ENCODE measurements at places on chromosomes 12 and 14.

DNA sequence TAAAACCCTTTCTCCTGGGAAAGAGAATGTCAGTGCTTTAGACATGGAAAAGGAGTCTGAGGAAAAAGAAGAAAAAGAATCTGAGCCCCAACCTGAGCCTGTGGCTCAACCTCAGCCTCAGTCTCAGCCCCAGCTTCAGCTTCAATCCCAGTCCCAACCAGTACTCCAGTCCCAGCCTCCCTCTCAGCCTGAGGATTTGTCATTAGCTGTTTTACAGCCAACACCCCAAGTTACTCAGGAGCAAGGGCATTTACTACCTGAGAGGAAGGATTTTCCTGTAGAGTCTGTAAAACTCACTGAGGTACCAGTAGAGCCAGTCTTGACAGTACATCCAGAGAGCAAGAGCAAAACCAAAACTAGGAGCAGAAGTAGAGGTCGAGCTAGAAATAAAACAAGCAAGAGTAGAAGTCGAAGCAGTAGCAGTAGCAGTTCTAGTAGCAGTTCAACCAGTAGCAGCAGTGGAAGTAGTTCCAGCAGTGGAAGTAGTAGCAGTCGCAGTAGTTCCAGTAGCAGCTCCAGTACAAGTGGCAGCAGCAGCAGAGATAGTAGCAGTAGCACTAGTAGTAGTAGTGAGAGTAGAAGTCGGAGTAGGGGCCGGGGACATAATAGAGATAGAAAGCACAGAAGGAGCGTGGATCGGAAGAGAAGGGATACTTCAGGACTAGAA, 6.1 kb downstream of the PNN start:
- DNase-seq, result no peak

- peak; percentile 61 for DNase-seq
Observed at GRCh38 chr12:100668945-100669536, 95.6 kb downstream of the GAS2L3 start.

GRCh38 chr12:33945438-33945784, 76.9 kb upstream of the ALG10 start:
- DNase-seq, result no peak

- no peak for DNase-seq
Observed at GRCh38 chr12:121352682-121353018, 439 bp upstream of the ANAPC5 start.

DNA sequence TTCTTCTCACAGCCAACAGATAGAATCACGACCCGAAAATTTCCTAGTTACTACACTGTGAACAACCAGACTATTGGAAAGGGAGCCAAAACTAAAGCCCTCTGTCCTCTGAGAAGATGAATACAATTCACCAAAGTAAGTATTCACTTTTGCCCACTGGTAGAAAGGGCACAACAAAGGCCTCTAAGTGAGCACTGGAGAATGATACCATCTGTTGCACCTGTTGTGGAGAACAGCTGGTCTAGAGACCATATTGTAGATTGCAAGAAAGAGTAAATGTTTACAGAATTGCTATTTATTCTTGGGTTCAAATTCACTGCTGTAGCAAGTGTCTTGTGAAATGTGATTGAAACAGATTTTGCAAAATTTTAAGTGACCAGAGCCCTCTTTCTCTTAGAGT, 46.9 kb upstream of the ANO6 start:
- DNase-seq, result no peak

- DNase-seq, result no peak
Observed at GRCh38 chr12:41032386-41032785, 155.7 kb upstream of the PDZRN4 start.

DNA sequence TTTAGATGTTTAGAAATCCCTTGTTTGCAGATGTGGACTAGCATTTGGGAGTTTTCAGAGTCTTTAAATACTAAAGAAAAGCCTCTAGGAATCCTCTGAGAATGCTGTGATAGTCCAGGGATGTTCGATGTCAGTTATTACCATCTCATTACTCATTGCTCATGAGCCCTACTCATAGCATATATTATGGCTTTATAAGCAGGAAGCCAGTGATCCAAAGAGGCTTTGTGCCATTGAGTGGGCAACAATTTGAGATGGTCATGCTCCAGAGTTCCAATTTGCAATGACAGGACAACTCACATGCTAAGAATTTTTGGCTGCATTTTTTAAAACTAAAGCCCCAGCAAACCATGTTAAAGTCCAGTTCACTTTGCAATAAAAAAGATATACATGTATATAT, 163.0 kb downstream of the OTOGL start:
- no peak for DNase-seq

DNA sequence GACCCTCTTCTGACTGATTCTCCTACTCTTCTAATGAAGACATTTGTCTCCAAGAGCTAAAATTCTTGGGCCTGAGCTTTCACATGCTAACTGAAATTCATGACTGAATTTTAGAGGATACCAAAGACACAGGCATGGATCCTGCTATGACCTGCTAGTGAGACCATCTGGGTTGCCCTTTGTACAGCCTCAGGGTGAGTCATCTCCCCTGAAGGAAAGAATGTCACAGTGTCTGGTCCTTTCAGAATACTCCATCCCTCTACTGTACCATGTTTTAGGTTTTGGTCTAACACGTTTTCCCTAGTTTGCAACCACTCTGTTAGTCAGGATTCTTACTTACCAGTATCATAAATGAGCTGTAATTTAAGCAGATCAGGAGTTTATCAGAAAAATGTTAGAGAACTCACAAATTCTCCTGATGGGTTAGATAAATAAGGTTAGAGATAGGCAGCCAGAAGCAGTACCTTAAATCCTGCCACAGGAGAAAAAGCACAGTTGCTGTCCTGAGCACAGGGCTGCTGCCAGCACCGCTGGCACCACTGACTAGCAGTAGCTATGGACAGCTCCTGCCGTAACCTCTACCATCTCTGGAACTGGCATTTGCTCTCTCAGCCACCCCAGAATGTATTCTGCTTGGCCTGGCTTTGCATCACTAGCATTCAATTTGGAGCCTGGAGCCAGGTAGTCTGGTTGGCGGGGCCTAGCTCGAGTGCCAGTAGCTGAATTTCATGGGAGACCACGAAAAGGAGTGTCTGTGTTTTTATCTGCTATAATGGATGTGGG, 127.6 kb downstream of the ANO6 start:
- DNase-seq, result peak; percentile 15

GRCh38 chr14:38038986-38039385, 168.7 kb upstream of the SSTR1 start:
- no peak for DNase-seq

- DNase-seq, result no peak
Observed at GRCh38 chr12:91316907-91317269, 134.3 kb upstream of the DCN start.

DNA sequence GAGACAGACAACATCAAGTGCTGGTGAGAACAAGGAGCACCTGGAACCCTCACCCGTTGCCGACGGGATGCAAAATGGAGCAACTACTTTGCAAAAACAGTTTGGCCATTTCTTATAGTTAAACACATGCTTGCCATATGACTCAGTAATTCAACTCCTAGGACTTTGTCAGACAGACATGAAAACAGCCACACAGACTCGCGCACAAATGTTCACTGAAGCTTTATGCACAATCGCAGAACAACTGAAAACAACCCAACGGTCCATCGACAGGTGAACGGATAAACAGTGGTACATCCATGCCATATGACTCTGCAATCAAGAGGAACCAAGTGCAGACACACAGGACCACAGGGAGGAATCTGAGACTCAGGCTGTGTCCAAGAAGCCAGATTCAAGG, 30.8 kb downstream of the NCOR2 start:
- DNase-seq, result no peak

GRCh38 chr12:130800312-130800711, 38.7 kb downstream of the STX2 start:
- DNase-seq, result no peak

DNA sequence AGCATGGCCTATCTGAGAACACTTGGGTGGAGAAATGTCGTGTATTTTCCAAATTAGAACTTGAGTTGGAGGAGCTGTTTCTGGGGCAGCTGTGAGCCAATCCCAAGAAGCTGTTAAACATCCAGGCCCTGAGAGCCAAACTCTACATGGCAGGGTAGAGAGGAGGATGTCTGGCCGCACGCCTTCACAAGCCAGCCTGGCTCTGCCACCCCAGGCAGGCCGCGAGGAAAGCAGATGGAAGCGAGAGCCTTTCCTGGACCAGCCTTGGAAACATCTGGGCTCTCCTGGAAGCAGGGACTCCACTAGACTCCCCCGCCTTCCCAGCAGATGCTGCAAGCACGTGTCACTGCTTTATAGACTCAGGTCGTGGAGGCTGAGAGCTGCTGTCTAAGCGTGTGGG, 312.8 kb upstream of the FKBP4 start:
- DNase-seq, result no peak

DNA sequence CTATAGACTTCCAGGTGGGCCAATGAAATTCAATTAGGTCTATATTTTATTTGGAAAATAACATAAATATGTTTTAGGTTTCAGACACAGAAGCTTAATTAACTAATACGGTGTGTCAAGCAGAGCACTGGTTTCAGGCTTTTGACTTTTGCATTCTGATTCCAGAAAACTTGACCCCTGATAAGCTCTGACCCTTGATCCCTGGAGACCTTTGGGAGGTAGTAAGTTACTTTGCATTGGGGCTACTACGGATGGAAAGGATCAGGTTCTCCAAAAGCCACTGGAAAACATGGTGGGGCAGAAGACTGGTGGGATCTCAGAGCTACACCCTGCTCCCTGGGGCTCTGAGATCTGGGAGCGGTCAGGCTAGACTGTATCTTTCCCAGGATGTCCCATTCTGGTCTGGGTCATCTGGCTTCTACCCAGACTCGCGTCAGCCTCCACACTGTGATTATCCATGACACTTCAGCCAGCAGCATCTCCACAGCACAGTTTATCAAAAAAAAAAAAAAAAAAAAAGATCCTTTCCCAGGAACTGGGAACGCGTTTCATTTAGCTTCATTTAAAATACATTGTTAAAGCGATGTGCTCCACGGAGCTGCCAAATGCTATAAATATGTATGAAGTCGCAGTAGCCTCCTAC, 17.8 kb upstream of the EMP1 start:
- DNase-seq, result peak; percentile 44

GRCh38 chr12:20187456-20187855, 180.9 kb upstream of the PDE3A start:
- DNase-seq, result no peak

DNA sequence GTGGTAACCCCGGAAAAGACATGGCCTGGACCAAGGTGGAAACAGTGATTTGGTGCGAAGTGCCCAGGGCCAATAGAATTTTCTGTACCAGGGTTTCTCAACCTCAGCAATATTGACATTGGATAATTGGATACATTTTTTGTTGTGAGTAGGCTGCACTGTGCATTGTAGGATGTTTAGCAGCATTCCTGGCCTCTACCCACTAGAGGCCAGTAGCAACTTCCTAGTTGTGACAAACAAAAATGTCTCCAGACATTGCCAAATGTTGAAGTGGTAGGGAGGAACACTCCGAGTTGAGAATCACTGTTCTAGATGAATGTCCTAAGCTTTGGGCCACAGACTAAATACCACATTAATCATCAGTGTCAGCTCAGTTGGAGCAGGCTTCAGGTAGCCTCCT, 6.2 kb upstream of the CGRRF1 start:
- DNase-seq, result no peak

DNA sequence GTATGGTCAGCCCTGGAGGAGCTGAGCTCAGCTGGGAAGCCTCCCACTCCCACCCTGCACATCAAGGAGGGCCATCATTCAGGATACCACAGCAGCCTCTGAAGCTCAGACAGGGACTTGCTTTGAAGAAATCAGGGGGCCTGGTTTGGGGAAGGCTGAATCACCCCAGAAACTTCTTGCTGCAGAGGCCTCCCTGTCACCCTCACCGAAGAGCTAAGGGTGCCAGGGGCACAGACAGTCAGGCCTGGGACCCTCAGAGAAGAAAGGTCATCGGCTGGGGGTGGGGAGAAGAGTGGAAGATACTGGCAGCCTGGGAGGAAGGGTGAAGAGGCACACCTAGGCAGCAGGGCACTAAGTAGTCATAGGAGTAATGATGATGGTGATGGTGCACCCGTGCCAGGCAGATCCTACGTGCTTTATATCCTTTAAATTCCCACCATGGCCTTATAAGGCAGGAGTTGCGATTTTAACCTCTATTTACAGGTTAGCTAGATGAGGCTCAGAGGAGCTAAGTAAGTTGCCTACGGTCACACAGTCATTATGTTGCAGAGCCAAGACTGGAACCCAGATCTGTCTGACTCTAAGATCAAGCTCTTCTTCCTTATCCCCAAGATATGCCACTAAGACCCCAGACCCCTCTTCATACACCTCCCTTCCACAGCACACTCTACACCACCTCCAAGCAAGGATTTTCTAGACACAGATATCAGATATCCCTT, 28.5 kb upstream of the PNMA1 start:
- DNase-seq, result no peak

- no peak for DNase-seq
Observed at GRCh38 chr14:44211718-44212117, 295.4 kb downstream of the FSCB start.

- peak; percentile 92 for DNase-seq
Observed at GRCh38 chr12:58920102-58920960, at the start of gene LRIG3. TSS of gene LRIG3 (minus strand) at chr12:58920504. CDS start at chr12:58920235, 269 bp downstream.

DNA sequence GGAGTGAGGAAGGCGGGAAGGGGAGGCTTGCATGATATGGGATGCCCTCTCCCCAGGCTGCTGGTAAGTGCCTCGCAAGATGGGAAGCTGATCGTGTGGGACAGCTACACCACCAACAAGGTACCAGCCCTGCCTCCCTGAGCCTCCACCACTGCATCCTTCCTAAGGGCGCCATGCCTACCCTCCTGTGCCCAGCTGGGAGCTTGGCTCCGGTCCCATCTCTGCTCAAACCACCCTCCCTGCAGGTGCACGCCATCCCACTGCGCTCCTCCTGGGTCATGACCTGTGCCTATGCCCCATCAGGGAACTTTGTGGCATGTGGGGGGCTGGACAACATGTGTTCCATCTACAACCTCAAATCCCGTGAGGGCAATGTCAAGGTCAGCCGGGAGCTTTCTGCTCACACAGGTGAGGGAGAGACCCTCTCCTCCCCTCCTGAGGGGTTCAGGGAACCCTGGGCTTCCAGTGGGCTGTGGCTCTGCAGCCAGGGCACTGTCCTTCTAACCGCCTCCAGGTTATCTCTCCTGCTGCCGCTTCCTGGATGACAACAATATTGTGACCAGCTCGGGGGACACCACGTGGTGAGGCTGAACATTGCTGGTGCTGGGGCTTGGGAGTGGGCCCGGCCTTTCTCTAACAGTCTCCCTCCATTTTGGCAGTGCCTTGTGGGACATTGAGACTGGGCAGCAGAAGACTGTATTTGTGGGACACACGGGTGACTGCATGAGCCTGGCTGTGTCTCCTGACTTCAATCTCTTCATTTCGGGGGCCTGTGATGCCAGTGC, 2.6 kb downstream of the GNB3 start:
- no peak for DNase-seq

GRCh38 chr14:68627050-68627867, 165.6 kb downstream of the ZFP36L1 start:
- peak; percentile 51 for DNase-seq

GRCh38 chr14:91470216-91470615, 39.9 kb downstream of the PPP4R3A start:
- DNase-seq, result no peak

DNA sequence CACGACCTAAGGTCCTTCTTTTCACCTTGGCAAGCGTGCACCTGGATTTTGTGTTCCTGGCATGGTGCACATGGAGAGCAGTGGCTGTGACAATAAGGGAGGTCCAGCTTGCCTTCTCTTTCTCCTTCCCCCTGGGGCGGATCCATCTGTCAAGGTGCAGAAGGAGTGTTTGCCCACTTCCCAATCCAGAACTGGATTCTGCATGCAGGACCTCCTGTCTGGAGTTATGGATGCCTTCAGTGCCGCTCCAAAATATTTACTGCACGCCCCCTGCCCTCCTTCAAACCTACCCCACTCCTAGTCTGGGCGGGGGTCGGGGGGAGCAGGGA, 192.7 kb downstream of the DPF3 start:
- no peak for DNase-seq
